ENCODE measurements at places on chromosomes 5 and 9.
A peak's percentile ranks its signal among the peaks of the same experiment; 100 is the strongest.

GRCh38 chr5:1965925-1966324 lies 83.2 kb upstream of the IRX4 start:
- no peak for DNase-seq

- no peak for DNase-seq
Measured at GRCh38 chr5:75310212-75310611, 26.8 kb upstream of the HMGCR start.

DNA sequence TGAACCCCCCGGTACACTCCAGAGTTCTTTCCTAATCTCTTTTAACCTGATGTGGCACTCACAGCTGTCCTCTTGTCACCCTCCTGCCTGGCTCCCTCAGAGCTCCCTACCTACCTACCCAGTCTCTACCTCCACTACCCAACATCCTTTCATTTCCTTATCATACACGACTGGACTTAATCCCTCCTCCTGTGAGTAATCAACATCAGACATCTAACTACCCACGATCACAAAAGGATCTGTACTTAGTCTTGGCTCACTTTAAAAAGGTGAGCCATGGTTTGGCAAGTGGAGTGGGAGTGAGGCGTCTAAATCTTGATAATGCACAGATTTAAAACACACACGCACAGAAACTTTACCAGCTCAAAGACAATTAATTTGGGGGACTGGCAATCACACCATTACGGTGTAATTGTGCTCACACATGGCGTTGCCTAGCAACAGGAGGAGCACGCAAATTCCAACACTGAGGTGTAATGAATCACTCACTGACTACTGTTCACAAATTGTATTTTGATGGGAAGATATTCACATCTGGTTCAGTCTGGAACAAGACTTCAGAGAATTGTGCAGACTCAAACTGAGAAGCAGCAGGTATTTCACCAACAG lies 235.9 kb downstream of the EPB41L4A start:
- no peak for DNase-seq

DNA sequence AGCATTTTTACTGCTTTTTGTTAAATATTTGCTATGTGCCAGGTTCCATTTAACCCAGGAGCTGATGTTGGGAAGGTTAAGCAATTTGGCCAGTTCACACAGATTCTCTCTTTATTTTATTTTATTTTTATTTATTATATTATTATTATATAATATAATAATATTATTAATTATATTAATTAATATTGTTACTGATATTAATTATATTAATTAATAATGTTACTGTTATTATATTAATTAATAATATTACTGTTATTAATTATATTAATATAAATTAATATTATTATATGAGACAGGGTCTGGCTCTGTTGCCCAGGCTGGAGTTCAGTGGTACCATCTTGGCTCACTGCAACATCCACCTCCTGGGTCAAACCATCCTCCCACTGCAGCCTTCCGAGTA lies 593.0 kb upstream of the SGCD start:
- DNase-seq, result no peak

DNA sequence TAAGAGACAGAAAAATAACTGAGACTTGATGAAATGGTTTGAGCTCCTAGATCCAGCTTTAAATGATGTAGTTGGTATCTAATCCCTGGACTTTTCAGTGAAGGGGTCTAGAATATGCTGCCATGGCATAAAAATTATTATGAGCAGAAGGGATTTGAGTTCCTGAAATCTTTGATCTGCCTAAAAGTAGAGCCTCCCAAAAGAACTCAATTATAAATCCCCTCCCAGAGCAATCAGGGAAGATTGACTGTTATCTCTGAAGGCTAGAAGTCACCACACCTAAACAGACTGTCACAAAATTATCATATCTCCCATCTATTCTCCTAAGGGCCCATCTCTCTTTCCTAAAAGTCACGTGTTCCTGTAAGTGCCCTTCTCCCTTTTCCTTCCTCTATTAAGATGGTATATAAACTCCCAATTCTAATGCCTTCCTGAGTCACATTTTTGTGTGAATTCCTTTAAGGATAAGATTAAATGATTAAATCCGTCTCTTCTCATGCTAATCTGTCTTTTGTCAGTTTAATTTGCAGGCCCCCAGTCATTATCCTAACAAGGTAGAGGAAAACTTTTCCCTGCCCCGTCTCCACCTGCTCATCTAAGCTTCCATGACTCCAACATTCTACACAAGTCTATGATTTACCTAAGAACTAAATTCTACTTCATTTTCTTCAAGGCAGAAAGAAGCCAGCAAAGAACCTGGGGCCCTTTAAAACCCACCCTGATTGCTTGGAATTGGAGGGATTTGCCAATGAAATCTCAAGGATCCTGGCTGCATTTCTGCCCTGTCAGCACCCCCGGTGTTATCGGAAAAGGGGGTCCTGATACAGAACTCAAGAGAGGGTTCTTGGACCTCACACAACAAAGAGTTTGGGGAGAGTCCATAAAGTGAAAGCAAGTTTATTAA lies 47.1 kb upstream of the PWWP2A start:
- DNase-seq, result no peak

- no peak for DNase-seq
Measured at GRCh38 chr9:125637241-125637640, 69.8 kb downstream of the MAPKAP1 start.

GRCh38 chr9:14345354-14346230 lies 31.7 kb upstream of the NFIB start:
- DNase-seq, result no peak

GRCh38 chr9:30796764-30797163 lies 1587.7 kb upstream of the ACO1 start:
- no peak for DNase-seq

- DNase-seq, result no peak
Measured at GRCh38 chr5:9514968-9515367, 30.9 kb downstream of the SEMA5A start.

- DNase-seq, result peak; percentile 18
Measured at GRCh38 chr5:134846641-134846960, 833 bp downstream of the C5orf24 start.

DNA sequence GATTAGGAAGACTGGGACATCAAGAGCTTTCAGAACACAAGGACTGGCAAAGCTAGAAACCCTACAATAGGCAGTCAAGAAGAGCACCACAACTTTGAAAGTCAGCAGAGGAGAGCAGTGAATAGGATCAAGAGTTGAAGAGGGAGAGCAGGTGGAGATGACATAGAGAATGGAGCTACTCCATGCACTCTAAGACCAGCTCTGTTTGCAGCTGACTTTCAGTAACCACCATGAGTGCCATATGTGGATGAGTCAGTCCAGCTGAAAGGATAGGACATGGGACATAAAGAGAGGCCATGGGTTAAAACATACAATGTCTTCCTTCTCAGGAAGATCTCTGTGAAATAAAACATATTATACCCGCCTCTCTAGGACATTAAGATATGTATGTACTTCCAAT lies 289.1 kb upstream of the KLF4 start:
- DNase-seq, result no peak

DNA sequence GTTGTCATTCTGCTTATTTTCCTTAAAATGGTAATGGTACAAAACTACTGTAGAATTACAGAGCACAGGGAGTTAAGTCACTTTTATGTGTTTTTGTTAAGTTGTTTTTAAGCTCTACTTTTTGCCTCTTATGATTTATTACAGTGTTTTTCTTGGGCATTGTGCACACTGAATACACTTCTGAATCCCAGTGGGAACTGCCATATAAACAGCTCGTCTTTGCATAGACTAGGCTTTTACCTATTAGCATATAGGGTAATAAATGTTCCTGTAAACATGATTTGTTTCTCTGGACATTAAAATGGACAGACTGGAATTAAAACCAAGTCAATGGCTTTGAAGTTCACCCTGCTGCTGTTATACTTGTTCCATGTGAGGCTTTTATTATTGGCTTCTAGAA lies 12.2 kb downstream of the KLF9 start:
- DNase-seq, result no peak

DNA sequence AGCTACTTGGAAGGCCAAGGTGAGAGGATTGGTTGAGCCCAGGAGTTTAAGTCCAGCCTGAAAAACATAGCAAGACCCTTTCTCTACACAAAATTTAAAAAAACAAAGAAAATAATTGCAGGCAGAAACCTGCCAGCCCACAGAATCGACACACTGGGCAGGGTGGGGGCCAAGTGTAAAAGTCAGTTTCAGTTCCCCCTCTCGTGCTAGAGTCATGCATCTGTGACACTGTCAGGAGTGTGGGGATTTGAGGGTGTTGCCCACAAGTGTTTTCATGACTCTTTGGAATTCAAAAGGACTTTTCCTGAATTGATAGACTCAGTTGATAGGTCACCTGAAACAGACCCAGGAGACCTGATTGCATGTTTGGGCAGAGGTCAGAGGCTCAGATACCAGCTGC lies 47.6 kb downstream of the PRRC2B start:
- DNase-seq, result no peak

- no peak for DNase-seq
Measured at GRCh38 chr9:113879911-113880310, 3.8 kb downstream of the ZNF618 start.

- DNase-seq, result no peak
Measured at GRCh38 chr5:38824821-38825220, 21.0 kb upstream of the OSMR start.

- no peak for DNase-seq
Measured at GRCh38 chr9:109311286-109311685, 9.6 kb downstream of the EPB41L4B start.

GRCh38 chr9:7367726-7368125 lies 431.9 kb downstream of the DMAC1 start:
- DNase-seq, result no peak

DNA sequence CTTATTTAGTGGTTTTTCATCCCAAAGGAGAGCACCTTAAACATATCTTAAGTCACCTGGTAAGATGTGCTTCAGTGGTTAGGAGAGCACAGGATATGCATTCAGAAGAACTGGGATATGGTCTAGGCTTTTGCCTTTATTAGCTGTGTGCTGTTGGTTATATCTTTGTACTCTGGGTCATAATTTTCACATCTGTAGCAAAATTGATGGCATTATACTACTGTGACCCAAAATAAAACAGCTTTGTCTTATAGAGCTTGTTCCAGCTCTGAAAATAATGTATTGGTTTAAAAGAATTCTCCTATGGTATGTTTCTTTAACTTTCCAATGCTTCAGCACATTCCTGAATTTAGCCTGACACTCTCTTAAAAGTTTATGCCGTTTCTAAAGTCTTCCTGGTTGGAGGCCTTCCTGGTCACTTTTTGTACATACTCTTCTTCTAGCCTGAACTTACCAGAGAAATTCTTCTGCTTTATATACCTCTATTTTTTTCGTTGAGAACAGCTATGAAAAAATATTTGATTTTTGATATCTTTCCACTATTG lies 337.1 kb upstream of the MPDZ start:
- no peak for DNase-seq

DNA sequence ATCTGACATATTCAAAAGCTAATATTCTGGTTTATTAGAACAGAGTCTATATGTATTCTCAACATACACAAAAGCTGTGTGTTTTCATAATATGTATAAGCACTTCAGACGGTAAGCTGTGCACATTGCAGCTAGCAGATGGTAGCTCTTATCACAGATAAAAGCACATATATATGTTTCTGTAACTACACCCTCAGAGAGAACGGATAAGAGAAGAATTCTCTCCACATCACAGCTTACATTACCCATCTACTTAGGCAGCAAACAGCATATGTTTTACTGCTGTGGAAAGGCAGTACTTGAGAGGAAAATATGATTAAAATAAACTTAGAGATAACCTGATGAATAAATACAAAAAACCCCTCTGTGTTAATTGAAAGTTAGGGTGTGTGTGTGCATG lies 450.9 kb upstream of the ZNF608 start:
- DNase-seq, result no peak

DNA sequence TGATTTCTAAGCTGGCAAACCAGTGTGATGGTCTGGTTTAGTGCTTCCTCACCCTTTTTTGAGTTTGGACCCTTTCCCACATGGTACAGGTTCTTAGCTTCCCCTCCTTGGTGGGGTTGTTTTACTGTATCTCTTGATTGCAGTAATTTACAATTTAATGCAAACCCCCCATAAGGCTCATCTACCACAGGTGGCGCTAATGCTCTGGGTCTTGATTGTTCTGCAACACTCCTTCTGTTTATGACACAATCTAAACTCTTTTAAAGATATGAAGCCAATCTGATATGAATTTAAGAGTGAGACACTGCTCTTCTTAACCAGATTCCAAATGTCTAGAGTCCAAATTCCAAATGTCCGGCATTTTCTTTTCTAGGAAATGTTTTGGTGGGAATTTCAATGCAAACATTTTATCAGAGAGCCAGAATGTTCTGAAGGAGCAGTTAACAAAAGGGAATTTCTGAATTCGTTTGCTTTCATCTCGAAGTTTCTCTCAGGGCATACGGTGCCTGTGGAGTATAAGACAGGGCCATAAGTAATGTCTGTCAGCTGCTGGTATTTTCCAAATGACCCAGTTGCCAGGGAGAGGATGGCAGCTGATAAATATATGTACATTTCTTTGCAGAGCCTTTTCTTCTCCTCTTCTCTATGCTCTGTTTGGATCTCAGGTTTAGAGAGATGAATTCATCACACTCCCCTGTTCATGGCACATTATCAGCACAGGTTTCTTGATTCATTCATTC lies 246.8 kb downstream of the ARHGAP26 start:
- DNase-seq, result peak; percentile 57

DNA sequence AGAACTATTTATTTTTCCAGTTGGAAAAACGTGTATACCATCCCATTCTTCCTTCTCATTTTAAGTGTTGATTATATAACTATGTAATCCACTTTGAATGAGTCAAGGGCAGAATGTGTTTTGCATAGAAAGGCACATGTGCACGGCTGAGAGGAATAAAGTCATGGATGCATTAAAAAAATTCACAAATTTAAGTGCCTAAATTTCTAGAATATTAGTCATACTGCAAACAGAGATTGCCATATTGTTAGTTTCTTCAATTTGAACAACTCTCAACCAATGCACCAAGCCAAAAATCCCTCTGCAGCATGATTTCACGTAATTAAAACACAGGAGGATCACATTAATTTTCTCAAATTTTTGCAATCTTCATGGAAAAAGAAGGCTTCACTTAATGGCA lies 166.3 kb downstream of the MPDZ start:
- DNase-seq, result no peak

GRCh38 chr5:125657936-125658335 lies 765.3 kb upstream of the GRAMD2B start:
- DNase-seq, result no peak

GRCh38 chr9:120928015-120928482 lies 1.5 kb upstream of the TRAF1 start:
- no peak for DNase-seq

DNA sequence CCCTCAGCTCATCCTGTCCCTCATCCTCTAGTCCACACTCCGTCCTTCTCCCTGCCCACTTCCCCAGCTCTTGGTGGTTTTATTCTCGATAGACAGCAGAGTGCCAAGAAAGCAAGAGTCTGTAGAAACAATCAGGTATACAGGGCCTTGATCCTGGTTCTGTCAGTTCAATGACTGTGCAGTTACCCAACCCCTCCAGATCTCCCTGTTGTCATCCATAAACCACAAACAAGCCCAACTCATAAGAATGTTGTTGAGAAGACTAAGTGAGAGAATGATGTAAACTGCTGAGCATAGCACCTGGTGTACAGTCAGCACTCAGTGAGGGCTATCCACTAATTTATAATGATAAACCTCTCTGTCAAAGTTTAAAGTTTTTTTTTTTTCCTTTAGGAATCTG lies 31.3 kb downstream of the ISL1 start:
- no peak for DNase-seq
